Fibroblast of gingiva (primary cell): ENCODE measurements at places on chromosomes 11 and 22.

GRCh38 chr11:109818290-109818689, 274.9 kb upstream of the ZC3H12C start:
- DNase-seq = no peak

DNA sequence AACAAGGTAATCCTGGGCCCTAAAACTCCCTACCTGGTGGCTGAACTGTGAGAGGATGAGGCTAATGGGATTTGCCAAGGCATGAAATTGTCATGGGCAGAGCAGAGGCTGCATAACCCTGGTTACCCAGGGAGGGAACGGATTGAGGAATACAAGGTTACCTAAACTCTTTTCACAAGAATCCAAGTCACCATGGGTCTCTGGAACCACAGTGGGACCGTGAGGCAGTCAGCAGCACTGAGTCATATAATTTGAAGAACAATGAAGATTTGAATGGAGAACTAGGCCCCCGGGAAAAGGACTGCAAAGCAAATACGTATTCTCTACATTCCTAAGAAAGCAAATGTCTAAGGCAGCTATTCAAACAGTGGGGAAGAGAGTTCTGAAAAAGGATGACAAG, 19.8 kb downstream of the CAT start:
- DNase-seq = no peak

GRCh38 chr11:17527628-17527995, 16.6 kb downstream of the USH1C start:
- DNase-seq = no peak

GRCh38 chr22:38697425-38698089, 3.2 kb downstream of the JOSD1 start:
- peak; percentile 24 for DNase-seq

GRCh38 chr11:114762408-114762807, 84.1 kb downstream of the NXPE2 start:
- peak; percentile 32 for DNase-seq

- peak; percentile 83 for DNase-seq
Measured at GRCh38 chr11:14544611-14545010, 24.4 kb upstream of the PSMA1 start.

GRCh38 chr11:10331548-10332289, 26.8 kb downstream of the ADM start:
- DNase-seq = no peak

DNA sequence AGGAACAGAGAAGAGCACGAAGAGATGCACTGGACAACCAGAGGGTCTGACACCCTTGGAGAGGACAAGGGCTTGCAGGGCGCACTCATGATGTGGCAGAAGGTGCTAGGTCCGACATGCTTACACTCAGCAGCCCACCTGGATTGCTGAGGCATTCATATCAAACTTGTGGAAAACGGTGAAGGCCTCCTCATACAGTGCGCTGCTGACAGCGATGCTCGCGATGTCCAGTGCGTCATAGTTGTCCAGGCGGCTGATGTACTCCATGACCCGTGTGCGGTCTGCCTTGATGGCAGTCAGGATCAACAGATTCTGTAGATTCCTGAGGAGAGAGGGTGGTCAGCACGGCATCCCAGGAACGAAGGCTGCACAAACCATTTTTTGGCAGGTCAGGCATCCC, 31.7 kb upstream of the SLC25A1 start:
- no peak for DNase-seq

DNA sequence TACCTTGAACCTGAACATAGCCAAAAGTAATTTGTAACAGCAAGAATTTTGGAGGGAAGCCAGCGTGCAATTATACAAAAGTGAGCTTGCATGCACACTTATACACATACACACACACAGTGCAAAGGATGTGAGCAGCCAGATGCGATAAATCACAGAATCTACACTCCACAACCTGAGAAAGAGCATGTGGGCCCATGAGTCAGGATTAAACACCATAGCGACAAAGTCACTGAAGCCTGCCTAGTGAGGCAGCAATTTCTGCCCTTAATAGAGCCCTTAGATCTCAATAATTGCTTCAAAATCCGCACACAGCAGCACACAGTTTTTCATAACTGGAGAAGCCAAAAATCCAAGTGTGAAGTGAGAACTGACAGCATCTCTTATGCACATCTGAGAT, 42.6 kb upstream of the TEAD1 start:
- no peak for DNase-seq

DNA sequence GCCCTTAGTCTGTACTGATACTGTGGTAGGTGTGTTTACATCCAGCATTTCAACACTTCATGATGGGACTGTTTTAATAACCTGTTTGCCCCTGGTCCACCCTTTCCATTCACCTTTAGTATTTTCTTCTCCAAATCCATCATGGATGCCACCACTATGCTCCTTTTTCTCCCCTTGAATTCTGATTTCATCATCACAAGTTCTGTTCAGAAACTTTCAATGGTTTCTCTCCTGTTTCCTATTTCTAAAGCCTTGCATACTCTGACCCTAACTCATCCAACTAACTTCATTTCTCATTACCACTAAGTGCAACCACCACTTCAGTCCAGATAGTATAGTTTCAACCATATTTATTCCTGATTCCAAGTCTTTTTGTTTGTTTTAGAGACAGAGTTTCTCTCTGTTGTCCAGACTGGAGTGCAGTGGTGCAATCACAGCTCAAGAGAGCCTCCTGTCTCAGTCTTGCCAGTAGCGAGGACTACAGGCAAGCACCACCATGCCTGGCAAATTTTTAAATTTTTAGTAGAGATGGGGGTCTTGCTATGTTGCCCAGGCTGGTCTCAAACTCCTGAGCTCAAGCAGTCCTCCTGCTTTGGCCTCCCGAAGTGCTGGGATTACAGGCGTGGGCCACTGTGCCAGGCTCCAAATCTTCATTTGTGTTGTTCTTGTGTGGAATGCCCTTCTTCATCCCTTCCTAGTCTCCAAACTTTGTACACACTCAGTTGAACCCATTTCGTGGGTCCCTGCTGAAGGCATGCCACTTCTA, 1.2 kb upstream of the LIN7C start:
- DNase-seq = no peak

GRCh38 chr22:44814266-44815098, 62.1 kb downstream of the ARHGAP8 start:
- no peak for DNase-seq

GRCh38 chr11:129640671-129641070, 175.0 kb upstream of the TMEM45B start:
- DNase-seq = no peak

- peak; percentile 74 for DNase-seq
Measured at GRCh38 chr11:65496304-65497140, 2.3 kb upstream of the MALAT1 start.

GRCh38 chr11:62709247-62710000, 1.9 kb downstream of the GNG3 start:
- peak; percentile 97 for DNase-seq

DNA sequence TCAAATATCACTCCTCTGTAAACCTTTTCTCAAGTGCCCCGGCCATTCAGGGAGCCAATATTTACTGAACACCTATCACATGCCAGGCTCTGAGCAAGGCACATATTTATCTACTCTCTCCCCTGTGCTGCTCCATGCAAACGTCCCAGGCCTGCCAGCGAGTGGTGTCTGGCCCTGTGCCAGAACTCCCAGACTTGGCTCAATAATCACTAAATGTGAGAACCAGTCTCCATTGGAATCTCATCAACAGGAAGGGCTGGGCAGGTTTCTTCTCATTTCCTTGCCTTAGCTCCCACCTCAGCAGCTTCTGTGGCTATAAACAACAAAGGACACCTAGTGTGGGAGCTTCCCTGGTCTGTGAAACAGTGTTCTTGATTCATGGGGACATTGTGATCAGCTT, 21.7 kb downstream of the RASSF10 start:
- DNase-seq = no peak

DNA sequence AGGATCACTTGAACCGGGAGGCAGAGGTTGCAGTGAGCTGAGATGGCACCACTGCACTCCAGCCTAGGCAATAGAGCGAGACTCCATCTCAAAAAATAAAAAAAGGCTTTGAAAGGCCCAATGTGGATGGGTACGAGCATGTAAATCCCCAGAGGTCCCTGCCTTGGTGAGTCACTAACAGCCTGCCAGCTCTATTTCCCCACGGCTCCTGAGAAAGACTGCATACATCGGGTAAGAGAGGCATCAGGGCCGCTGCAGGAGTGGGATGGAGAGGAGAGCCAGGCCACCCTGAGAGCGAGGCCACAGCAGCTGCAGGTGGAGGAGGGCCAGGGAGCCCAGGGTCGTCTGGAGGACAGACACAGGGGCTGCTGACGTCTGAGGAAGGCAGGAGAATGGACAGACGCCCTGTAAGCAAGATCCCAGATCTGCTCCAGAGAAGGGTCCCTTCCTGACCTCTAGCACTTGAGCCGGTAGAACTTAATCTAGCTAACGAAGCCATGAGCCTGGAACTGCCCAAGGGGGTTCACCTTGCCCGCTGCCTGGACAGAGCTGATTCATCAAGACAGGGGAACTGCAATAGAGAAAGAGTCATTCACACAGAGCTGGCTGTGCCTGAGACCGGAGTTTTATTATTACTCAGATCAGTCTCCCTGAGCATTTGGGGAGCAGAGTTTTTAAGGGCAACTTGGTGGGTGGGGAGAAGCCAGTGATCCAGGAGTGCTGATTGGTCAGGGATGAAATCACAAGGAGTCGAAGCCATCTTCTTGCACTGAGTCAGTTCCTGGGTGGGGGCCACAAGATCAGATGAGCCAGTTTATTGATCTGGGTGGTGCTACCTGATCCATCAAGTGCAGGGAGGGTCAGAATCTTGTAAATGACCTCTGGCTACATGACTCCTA, 5.1 kb upstream of the KRTAP5-9 start:
- no peak for DNase-seq

DNA sequence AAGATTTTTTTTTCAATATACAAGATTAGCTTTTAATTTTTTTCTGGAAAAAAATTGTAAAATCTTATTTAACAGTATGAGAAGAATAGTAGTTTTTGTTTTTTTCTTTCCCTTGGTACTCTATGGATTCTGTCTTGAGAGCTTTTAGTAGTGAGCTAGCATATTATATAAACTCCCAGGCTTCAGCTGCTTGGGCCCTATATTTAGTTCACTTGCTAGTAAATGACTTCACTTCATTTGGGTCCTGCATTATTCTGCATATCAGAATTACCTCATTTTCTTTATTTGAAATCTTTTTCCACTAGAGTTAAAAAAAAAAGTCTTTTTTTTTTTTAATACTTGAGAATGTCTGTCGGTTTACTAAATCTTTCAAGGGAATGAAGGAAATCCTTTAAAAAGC, 33.1 kb downstream of the HIPK3 start:
- no peak for DNase-seq

GRCh38 chr11:8252388-8252787, 11.3 kb downstream of the LMO1 start:
- no peak for DNase-seq

DNA sequence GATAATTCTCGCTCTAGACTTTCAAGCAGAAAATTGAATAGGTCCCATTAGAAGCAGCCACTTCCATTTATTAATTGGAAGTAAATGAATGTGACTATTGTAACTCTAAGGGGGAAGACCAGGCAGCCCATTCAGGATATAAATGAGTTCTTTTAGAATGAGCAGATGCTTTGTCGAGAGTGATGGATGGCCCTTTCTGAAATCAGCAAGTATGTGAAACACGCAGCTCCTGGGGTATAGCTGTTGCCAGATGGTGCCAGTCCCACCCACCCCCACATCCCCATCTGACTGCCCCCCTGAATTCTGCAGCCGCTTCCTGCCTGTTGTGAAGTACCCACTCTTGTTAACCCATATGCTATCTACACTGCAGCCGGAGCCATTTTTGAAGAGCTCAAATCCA, 3.7 kb downstream of the SLC15A3 start:
- no peak for DNase-seq

DNA sequence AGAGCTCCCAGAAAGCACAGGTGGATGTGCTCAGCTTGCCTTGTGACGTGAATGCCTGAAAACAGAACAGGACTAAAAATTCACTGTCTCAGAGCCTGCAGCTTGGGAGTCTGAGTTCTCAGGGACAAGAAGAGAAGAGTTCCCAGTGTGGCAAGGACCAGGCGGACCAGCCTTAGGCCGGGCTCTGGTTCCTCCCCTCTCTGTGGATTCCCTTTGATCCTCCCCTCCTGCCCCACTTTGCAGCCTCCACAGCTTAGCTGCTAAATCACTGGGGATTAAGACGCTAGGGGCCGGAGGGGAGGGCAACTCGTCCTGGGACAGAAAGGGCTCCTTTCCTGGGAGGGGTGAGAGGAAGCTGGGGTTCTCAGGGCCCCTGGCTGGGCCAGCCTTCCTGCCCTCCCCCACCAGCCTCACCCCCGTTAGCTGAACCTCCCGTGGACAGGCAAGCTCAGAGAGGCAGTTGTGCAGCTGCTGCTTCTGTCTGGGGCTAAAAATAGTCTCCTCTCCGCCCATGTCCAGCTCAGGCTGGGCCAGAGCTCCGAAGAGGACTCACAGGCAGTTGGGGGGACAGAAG, 29.9 kb upstream of the JAM3 start:
- DNase-seq = no peak

DNA sequence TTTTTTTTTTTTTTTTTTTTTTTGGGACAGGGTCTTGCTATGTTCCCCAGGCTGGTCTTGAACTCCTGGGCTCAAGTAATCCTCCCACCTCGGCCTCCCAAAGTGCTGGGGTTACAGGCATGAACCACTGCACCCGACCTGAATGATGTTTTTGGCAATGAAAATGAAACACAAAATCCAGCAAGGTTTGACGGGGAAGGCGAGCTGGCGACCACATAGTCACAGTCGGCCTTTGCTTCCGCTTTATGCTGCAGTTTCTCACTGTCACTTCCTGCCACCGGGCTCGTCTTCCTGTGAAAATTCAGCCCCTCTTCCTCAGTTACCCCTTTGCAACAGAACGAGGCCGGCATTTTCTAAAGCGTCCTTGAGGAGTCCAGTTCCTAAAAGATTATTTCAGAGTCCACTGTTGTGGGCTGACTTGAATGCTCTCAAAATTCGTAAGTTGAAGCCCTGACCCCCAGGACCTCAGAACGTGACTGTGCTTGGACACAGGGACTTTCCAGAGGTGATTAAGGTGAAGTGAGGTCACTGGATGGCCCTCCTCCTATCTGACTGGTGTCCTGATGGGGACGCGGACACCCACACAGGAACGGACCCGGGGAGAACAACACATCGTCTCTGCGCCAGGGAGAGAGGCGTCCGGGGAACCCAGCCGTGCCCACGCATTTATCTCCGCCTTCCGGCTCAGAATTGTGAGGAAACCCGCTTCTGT, 2.9 kb upstream of the BID start:
- no peak for DNase-seq

DNA sequence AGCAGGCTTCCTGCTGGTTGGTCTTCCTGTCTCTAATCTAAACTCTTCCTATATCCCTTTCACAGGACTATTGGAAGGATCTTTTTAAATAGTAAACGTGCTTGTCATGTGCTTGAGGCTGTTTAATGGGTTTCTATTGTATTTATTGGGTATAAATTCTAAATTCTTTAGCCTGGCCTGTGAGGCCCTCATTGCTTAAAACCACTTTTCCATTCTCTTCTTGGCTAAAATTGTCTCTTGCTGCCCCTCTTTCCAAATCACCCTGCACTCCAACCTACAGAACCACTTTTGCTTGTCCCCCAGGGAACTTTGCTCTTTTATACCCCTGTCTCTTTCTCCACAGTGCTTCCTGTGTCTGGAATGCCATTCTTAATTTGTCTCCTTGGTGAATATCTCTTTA, 46.4 kb upstream of the MUC15 start:
- no peak for DNase-seq

- no peak for DNase-seq
Measured at GRCh38 chr11:16857186-16857585, 118.7 kb downstream of the C11orf58 start.

GRCh38 chr11:84430661-84431060, 1144.5 kb upstream of the CCDC90B start:
- DNase-seq = no peak

GRCh38 chr11:68480193-68480592, 19.6 kb downstream of the PPP6R3 start:
- DNase-seq = no peak

GRCh38 chr11:119934267-119934666, 203.6 kb downstream of the TRIM29 start:
- no peak for DNase-seq
